ENCODE measurements at places on chromosomes 2 and 18.

DNA sequence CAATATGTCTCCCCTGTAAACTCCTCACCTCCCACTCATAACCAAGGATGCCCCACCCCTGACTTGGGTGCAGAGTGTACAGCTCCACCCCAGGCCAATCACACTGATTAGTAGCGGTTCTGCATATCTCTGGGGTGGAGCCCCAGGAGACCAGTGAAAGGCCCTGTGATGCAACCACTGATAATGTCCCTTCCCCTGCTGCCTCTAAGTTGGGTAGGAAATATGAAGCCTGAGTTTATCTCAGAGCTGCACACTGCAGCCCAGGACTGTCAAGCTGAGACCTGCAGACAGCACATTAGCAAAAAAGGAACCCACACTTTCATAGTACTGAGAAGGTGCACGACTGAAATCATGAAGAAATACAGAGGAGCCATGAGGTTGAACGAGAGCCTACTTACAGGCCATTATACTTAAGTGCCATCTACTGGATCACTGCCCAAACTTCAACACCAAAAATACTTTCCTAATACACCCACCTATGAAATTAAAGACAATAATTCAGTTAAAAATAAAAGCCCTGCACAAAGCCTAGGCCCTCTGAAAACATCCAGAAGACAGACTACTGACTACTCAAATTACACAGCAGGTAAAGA, 455.4 kb upstream of the LRRTM4 start:
- no peak for DNase-seq

GRCh38 chr2:121709776-121710469, 26.8 kb downstream of the NIFK start:
- DNase-seq: no peak

- DNase-seq: no peak
Observed at GRCh38 chr2:39947294-39948015, 168.4 kb upstream of the THUMPD2 start.

GRCh38 chr2:122003196-122003940, 247.9 kb downstream of the TSN start:
- DNase-seq: no peak

DNA sequence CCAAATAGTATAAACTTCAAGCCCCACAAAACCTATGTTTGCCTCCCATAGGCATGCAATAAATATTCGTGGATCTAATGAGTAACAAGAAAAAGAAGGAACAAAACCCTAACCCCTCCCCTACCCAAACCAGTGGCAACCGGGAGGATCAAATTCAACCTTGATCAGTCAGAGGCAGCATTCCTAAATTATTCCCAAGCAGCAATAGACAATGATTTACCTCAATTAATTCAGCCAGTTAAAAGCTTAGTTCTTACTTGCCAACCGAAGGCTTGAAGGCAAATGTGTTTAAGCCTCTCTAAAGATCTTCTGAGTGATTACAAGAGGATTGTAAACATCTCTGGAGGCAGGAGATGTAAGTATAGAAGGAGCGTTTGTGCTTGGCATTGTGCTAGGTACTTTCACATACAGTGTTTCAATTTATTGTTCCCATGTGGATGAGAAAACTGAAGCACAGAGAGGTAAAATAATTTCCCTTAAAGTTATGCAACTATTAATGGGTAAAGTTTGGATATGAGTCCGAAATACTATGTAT, 197.7 kb downstream of the MTX2 start:
- no peak for DNase-seq

- no peak for DNase-seq
Observed at GRCh38 chr2:235378246-235378645, 115.6 kb upstream of the AGAP1 start.

- DNase-seq: no peak
Observed at GRCh38 chr2:144705328-144706245, 185.7 kb upstream of the ZEB2 start.

- no peak for DNase-seq
Observed at GRCh38 chr2:229273723-229274338, 2.7 kb upstream of the PID1 start.

- no peak for DNase-seq
Observed at GRCh38 chr2:186009341-186009740, 270.7 kb downstream of the FSIP2 start.

DNA sequence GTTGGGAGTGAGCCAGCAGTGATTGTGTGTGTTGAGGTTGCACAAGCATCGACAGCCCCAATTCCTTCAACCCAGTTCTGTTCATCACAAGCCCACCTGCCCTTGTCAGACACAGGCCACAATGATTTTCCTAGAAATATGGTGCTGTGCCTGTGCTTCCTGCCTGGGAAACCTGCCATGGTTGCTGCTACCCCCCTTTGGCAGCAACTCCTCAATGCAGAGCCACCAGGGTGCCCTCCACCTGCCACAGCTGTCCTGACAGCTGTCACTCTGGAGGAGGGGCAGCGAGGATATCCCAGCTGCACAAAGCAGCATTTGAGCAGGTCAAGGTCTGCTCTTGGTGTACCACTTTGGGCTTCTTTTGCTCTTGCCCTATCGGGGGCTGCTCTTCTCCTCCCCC, 27.1 kb downstream of the SMIM21 start:
- DNase-seq: no peak

GRCh38 chr2:665340-666073, 11.7 kb downstream of the TMEM18 start:
- DNase-seq: no peak

DNA sequence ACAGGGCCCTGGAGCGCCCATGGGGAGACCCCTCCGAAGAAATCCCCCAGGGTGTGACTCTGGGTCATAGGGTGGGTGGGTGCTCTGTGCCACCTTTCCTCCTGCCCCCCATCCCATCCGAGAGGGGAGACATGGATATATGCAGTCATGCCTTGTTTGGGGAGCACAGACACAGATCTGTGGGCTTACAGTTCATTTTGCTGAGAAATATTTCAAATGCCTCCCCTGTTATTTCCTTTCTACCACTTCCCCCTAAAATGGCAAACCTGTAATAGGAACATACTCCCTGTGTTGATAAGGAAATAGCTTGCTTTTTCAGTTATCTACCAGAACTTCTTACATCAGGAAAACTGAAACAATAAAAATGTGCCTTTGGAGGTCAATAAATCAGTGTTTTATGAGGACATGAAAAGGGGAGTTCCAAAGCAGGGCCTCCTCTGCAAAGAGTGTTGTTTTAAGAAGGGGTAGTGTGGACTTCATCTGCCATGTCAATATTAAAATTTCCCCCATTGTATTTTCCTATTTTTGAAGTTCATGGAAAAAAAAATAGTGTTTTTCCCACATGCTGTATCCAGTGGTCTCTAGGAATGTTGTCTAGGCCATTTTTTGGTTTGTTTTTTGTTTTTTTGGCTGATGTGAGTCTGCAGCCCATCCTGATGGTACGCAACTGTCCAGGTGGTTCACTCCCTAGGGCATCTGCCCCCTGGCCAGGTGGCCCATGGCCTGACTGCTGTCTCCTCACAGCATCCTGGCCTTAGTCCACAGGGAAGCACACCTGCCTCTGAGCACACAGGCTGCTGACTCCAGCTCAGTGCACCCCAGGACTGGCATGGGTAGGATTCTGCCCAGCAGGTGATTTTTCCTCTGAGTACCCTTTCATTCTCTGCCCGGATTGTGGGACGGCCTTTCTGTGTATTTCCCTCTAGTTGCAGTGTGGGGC, 3.7 kb downstream of the TNFRSF11A start:
- DNase-seq: no peak

GRCh38 chr2:197269815-197270214, 40.8 kb downstream of the ANKRD44 start:
- no peak for DNase-seq

- DNase-seq: no peak
Observed at GRCh38 chr18:75280427-75281280, 70.1 kb downstream of the TSHZ1 start.

DNA sequence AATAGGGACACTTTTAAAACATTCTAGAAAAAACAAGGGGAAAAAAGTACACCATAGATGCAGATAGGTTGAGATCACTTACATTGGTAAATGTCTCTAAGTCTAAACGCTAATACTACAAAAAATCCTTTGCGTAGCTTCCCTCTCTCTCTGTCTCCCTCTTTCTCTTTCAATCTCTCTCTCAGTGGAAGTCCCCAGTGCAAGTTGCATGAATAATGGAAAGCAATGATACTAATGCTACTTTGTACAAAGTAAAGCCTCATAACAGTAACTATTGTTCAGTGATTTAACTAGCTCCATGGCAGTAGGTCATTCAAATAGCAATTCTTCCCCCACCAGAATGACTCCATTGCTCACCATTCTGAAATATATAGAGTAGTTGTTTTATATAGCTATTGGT, 12.8 kb downstream of the MEIS1 start:
- DNase-seq: no peak

GRCh38 chr2:133829450-133830020, 261.3 kb upstream of the NCKAP5 start:
- no peak for DNase-seq

DNA sequence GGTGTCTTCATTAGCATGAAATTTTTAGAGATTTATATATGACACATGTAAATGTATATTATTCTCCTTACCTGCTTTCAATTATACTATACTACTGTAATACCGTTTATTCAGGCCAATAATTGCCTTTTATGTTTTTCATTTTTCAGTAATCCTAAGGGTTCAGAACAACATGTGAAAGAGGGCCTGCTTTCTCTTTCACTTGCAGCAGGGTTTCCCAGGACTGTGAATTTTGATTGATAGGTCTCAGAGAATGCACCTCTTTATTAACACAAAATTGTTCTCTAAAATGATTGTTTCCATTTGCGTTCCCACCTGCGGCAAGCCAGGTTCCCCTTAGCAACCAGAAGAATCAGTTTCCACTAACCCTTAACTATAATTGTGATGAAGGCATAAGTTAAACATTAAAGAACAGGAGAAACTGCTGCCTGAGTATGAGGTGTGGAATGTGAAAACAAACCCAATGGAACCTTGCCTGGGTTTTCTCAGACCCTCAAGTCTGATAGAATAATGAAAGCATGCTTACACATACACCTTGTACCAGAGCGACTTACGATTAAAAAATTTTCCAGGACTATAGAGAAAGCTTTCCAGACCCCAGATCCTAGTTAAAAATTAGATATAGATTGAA, 1591.2 kb upstream of the LRRTM1 start:
- no peak for DNase-seq

DNA sequence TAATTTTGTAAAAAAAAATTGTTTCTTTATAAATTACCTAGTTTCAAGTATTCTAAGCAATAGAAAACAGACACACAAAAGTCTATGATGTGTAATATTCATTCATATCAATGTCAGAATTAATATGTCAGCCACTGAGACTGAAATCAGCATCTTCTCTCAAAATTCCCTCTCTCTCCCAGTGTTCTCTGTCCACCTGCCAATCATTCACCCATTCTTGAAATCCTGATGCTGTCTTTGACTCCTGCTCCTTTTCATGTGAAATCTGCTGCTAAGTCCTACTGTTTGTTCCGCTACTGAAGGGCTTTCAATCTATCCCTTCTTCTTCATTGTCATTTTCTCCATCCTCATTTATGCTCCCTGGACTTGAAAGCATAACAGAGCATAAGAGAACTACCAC, 257.9 kb downstream of the SATB2 start:
- no peak for DNase-seq

GRCh38 chr18:328928-329327, 61.1 kb upstream of the THOC1 start:
- no peak for DNase-seq

- no peak for DNase-seq
Observed at GRCh38 chr18:14089191-14089590, 43.0 kb downstream of the ZNF519 start.

DNA sequence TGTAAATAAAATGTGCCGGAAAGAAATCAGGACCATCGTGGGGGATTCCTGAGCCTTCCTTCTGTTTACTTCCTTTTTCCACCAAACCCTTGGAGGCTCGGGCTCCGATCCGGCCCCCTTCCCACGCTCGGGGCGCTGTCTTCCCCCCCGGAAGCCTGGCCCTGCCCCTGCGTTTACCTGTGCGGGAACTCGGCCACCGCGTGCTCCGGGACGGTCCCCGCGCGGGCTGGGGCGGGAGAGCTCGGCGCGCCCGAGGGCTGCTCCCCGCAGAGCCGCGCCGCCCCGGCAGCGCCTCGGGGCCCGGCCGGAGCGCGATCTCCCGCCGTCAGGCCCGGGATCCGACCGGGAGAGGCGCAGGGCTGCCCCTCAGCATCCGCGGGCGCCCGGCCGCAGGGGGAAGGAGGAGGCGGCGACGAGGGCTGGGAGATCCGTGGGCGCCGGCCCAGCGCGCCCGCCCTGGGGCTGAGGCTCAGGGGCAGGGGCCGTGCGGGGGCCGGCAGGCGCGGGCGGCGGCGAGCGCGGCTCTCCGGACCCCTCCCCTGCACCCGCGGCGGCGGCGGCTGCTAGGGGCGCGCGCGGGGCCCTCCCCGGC, 435 bp downstream of the ADCY3 start:
- DNase-seq: no peak

DNA sequence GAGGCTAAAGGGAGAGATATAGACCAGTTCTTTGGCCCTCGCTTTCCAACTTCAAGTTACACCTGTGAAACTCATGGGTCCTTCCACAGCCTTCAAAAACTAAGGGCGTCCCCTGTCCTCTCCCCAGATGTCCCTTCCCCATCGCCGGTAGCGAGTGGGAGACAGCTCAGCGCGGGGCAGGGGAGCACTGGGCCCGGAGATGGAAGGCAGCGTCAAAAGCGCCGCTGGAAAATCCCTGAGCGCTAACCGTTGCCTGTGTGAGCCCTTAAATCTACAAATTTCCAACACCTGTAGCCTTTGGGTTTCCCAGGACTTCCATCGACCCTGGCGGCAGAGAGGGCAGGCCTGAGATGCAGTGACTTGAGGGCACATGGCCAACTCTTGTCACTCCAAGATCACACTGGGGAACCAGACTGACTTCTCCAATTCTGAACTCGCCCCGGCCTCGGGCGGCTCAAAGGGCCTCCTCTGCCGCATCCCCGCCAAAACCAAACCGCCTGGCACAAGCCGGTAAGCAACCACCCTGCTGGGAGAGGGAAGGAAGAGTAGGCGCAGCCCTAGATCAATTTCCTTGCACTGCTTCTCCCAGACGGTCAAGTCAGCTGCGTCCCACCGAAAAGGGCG, 879 bp upstream of the EPAS1 start:
- DNase-seq: no peak

GRCh38 chr18:68520406-68521075, 194.4 kb downstream of the TMX3 start:
- DNase-seq: no peak

- DNase-seq: no peak
Observed at GRCh38 chr2:109030870-109031475, 42.0 kb upstream of the EDAR start.

Measured in stimulated activated CD8-positive, alpha-beta memory T cell treated with anti-CD3 and anti-CD28 coated beads, Interleukin-4, amount 100 ng/mL, for 1 hour (primary cell).